ENCODE measurements at places on chromosomes 16 and 17. TPM values are rescaled to one million over a fixed set of nuclear protein-coding genes. Genes with fewer than 3 reads are reported as not detected.

CCL7 gene
- 2.4 TPM for total RNA-seq

ABCC6 gene
- total RNA-seq: 0.13 TPM

TBC1D28 gene
- total RNA-seq: not detected

NEUROD2 gene
- total RNA-seq: not detected

SENP3 gene
- 73.4 TPM for total RNA-seq

ENO3 gene
- 2.6 TPM for total RNA-seq

SLC5A10 gene
- total RNA-seq: not detected

KRTAP1-5 gene
- total RNA-seq: 10.1 TPM

TVP23A gene
- 1.4 TPM for total RNA-seq

GRIN2A gene
- total RNA-seq: not detected

CBX2 gene
- 7.6 TPM for total RNA-seq

TEPSIN gene
- total RNA-seq: 12.5 TPM

SNN gene
- 6.3 TPM for total RNA-seq

MINK1 gene
- total RNA-seq: 17.5 TPM

TP53TG3 gene
- total RNA-seq: not detected

CTRB2 gene
- total RNA-seq: not detected

PRSS21 gene
- total RNA-seq: 2.2 TPM

SOX8 gene
- 0.88 TPM for total RNA-seq

TEKT3 gene
- total RNA-seq: not detected

PRAC1 gene
- total RNA-seq: not detected

SPATA2L gene
- total RNA-seq: 10.4 TPM

CTRL gene
- total RNA-seq: 0.26 TPM

ODF4 gene
- not detected for total RNA-seq

OR3A3 gene
- total RNA-seq: not detected

CENPT gene
- 22.6 TPM for total RNA-seq

Data from epithelial cell of alveolus of lung (primary cell).